ENCODE measurements at places on chromosomes 11 and 22.
A peak's percentile ranks its signal among the peaks of the same experiment; 100 is the strongest.

GRCh38 chr11:34235189-34235588 lies 122.6 kb downstream of the ABTB2 start:
- no peak for DNase-seq

GRCh38 chr11:9604134-9604533 lies 30.7 kb downstream of the WEE1 start:
- DNase-seq, result peak; percentile 23

DNA sequence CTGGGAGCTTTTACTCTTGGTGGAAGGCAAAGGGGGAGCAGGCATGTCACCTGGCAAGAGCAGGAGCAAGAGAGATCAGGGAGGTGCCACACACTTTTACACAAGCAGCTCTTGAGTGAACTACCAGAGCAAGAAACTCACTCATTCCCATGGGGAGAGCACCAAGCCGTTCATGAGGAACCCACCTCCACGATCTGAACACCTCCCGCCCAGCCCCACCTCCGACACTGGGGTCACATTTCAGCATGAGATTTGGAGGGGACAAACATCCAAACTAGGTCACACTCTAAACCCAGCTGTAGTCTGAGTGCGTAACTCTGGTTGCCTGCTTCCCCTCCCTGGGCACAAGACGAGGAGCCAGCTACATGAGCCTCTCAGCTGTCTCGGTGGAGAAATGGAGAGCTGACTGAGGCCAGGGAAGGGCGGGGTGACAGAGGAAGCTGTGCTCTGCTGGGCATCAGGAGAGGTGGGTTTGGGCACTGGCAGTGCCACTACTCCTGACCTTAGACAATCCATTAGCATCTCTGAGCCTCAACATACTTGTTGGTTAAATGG lies 134.6 kb downstream of the PKNOX2 start:
- no peak for DNase-seq

- DNase-seq, result no peak
Observed at GRCh38 chr22:42060489-42060888, 10.1 kb downstream of the NAGA start.

DNA sequence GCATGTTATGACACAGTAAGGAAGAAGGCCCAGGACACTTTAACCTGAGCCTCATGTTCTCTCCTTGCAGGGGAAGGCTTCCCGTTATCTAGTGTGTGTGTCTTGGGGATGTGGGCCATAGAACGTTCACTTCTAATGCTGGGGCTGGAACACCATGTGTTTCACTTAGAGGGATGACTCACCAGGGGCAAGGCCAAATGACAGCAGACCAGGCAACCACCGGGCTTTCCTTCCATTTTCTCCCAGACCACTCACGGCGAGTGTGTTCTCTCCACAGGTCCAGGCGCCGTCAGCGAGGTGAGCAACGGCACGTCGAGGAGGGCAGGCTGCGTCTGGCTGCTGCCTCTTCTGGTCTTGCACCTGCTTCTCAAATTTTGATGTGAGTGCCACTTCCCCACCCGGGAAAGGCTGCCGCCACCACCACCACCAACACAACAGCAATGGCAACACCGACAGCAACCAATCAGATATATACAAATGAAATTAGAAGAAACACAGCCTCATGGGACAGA lies 964.4 kb downstream of the NTM start:
- peak; percentile 7 for DNase-seq

GRCh38 chr11:126083829-126084607 lies 21.4 kb upstream of the CDON start:
- no peak for DNase-seq

GRCh38 chr11:131522851-131523250 lies 152.4 kb downstream of the NTM start:
- DNase-seq, result no peak

DNA sequence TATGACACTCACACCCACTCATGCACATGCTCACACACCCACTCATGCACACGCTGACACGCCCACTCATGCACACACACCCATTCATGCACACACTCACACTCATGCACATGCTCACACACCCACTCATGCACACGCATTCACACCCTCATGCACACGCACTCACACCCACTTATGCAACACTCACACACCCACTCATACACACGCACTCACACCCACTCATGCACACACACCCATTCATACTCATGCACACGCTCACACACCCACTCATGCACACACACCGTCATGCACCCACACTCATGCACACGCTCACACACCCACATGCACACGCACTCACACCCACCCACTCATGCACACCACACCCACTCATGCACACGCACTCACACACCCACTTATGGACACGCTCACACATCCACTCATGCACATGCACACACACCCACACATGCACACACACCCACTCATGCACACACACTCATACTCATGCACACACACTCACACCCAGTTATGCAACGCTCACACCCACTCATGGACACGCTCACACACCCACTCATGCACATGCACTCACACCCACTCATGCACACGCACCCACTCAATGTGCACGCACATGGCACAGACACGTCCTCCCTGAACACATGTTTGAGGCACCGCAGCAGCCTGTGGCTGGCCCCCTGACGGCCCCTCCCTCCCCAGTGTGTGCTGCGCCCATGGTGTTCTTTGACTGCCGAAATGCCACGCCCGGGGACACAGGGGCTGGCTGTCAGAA lies 17.9 kb downstream of the MUC5AC start:
- DNase-seq, result no peak

DNA sequence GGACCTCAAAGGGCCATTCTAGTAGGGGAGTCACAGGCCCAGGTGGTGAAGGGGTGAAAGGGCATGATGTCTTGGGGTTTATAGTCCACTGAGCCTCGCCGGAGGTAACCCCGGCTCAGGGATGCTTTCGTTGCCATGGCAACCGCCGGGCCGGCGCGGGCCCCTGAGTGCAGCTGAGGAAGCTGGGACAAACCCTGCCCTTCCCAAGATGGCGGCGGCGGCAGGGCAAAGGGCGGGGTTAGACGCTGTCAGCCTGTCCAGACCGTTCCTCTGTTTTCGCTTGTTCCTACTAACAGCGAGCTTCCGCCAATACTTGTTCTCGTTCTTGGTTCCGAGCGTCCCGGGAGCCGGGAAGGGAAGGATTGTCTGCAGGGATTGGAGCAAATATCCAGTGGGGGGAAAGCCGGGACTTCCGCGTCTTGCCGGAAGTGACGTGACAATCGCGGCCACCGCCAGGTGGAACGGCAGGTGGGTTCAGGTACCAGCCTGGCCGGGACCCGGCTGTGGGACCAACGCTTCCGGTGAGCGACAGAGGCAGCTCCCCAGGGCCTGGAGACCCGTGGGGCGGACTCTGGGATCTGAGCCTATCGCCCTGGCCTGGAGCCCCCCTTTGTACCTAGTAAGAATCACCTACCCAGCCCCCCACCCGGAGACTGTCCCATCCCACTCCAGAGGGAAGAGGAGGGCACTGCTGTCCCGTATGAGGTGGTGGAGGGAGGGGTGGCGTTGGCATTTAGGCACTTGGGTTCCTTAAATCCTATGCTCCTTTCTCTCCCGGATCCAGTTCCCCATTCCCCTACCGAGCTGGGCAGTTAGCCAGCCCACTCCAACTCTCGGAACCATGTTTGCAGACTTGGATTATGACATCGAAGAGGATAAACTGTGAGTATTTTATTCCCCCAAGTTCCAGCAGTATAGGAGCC lies at the start of gene PICK1:
PICK1 (plus strand) TSS at position 436 of the 923 bp plus-strand sequence; CDS start at position 842, 406 bp downstream.
- peak; percentile 94 for DNase-seq

DNA sequence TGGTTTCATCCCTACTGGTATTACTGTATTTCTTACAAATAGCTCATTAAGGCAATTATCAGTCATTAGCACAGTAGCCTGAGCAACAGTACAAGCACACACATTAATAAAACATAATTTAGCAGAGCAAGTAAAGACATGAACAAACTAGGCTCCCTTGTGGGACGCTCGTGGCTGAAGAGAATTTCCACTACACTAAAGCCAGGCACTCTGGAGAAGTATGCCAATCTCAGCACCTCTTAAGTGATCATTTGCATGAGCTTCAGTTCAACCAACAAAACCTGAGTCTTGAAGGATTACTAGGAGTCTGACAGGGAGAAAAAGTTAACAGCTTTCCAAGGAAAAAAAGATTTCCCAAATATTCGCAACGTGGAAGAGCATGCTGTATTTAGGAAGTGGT lies 109.1 kb downstream of the LARGE1 start:
- no peak for DNase-seq

- peak; percentile 54 for DNase-seq
Observed at GRCh38 chr11:7046474-7047175, 26.3 kb downstream of the NLRP14 start.

DNA sequence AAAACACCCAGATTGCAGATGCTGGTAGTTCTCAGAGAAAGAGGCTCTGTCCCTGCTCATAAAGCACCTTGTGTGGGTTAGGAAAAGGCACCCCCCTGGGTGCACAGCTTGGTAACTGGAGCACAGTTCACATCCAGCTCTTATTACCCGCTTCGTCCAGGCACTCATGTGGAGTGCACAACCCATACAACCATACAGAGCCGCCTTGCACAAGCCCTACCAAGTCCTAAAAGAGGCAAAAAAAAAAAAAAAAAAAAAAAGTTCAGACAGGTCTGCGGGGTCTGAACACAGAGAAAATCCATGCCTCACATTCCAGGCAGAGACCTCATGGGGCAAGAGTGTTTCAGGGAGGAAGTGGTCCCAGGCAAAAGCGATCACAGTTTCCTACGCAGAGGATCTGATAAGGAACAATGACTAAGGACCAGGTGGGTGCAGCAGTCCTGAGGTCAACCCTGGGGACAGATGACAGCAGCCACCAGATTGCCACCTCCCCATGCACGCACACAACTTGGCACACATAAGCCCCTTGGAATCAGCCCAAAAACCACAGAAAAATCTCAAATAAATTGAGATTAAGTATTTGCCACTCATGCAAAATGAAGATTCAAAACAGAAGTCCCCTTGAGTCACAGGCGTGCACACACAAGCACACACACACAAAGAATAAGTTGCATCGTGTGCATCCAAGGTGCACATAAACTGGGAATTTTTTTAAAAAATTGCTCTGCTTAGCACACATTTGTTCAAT lies 12.3 kb downstream of the MB start:
- peak; percentile 67 for DNase-seq

- no peak for DNase-seq
Observed at GRCh38 chr22:42926768-42927167, 69.7 kb upstream of the ARFGAP3 start.

GRCh38 chr11:13775471-13775870 lies 107.0 kb downstream of the FAR1 start:
- DNase-seq, result no peak

DNA sequence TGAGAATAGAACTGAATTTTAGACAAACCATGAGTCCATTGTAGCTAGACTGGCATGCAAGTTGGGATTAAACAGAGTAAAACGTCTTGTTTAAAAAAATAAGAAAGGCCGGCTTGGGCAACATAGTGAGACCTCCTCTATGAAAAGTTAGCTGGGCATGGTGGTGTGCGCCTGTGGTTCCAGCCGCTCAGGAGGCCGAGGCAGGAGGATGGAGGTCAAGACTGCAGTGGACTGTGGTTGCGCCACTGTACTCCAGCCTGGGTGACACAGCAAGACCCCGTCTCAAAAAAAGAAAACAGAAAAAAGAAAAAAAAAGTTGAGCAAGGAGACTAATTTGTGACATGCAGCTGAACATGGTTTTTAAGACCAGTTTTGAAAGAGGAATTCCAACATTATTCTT lies 23.5 kb downstream of the CDPF1 start:
- no peak for DNase-seq

GRCh38 chr11:122486793-122487495 lies 168.6 kb upstream of the UBASH3B start:
- no peak for DNase-seq

GRCh38 chr11:27505781-27506180 lies 788 bp downstream of the LIN7C start:
- no peak for DNase-seq

- DNase-seq, result no peak
Observed at GRCh38 chr22:42396621-42397331, 35.4 kb downstream of the NFAM1 start.

- no peak for DNase-seq
Observed at GRCh38 chr11:113124578-113124977, 163.4 kb downstream of the NCAM1 start.

DNA sequence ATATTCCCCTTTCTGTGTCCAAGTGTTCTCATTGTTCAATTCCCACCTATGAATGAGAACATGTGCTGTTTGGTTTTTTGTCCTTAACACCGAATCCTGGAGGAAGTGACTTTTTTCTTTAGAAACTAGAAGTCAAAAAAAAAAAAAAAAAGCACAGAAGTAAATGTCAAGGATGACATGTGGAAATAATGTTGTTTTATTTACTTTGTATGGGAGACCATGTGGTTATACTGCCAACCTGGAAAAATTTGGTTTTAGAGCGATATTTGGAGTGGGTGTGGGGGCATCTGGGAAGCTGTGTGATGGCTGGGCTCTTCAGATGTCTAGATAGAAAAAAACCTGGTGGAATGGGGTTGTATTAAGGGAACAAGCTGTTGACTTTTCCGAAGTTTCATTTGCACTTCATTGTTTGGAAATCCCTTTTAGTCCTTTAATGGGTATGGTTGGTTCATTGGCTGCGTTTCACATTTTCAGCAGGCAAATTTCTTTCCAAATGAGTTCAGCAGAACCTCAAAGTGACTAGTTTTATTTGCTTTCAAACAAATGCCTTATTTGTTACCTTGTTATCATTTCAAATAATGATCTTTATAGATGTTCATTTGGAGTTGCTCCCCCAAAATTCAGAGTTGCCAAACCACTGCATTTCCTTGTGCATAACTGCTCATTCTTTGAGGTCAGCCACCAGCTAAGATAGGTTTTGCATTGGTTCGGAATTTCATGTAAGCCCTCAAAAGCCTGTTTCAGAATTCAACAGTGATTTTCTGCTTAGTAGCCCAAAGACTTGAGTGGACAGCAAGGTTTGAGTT lies 508.2 kb downstream of the METTL15 start:
- DNase-seq, result no peak

DNA sequence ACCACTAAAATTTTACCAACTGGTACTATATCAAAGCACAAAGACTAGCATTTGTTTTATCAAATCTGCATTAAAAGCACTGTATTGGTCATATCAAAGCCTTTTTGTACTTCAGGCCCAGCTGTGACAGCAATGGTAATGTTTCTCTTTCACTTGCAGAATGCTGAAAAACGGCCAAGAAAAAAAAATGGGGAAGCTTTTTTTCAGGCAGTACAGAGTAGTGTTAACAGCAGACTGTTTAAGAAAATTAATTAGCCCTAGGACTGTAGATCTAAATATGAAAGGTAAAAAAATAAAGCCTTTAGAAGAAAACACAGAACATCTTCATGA lies 33.3 kb downstream of the DENND5A start:
- DNase-seq, result peak; percentile 75

- DNase-seq, result no peak
Observed at GRCh38 chr11:73004088-73004487, 138.0 kb downstream of the FCHSD2 start.

DNA sequence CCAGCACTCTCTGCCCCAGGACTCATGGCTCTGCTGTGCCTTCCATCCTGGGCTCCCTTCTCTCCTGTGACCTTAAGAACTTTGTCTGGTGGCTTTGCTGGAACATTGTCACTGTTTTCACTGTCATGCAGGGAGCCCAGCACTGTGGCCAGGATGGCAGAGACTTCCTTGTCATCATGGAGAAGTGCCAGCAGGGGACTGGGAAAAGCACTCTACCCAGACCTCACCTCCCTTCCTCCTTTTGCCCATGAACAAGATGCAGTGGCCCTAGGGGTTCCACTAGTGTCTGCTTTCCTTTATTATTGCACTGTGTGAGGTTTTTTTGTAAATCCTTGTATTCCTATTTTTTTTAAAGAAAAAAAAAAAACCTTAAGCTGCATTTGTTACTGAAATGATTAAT lies 2.9 kb upstream of the TTC36 start:
- no peak for DNase-seq

All from choroid plexus epithelial cell (primary cell).